ENCODE measurements at places on chromosomes 11 and 22.
A peak's percentile ranks its signal among the peaks of the same experiment; 100 is the strongest.

DNA sequence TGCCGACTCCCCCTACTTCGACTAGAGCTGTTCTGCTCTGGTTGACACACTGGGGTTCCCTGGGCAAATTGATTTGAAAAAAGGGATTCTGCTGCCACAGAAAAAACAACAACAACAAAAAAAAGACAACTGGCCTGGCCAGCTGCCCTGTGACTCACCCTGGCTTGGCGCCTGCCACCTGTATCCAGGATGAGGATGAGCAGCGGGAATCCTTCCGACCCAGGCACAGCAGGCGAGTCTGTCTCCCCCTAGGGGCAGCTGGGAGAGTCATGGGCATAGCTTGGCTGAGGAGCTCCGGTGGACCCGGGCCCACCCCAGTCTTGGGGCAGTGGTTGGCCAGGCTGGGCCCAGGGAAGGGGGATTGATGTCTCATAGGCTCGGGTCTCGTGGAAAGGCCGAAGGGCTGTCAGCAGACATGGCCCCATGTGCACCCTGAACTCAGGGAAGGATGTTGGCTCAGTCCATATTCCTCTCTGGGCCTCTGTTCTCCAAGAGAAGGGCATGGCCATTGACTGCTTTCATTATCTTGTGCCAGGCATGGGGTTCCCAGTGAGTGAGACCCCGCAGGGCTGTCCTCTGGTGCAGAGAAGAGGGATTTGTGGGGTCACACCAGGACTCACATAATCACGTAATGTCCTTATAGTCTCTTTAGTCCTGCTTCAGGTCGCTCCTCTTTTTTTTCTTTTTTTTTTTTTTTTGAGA lies 10.4 kb upstream of the SUN2 start:
- DNase-seq: peak; percentile 51

DNA sequence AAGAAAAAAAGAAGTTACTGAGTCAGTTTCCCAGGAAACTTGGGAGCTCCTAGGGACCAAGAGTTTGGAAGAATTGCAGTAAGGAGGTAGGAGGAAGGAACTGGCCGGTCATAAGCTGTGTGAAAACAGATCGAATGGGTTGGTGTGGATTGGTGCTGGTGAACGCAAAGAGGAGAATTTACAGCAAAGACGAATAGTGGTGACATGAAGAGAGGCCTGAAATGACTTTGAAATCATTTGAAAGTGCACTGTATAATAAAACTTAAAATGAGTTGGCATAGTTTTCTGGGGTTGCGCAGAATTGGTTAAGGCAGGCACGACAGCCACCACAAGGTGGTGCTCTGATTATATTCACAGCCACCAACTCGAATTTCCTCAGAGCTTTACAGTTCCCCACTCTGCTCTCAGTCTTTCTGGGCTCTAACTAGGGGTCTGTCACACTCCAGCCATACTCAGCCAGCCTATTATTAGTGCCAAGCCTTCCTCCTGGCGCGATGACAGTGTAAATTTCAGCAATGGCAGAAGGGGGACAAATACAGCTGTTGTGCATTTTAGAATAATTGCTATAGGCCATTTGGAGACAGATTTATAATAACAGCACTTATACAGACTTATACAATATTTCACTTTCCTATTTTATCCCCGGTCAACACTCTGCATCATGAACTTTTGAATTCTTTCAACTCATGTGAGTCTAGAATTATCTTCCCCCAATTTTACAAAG lies 8.3 kb upstream of the HTR3B start:
- DNase-seq: peak; percentile 36

- no peak for DNase-seq
Observed at GRCh38 chr11:99614352-99614751, 593.6 kb downstream of the CNTN5 start.

DNA sequence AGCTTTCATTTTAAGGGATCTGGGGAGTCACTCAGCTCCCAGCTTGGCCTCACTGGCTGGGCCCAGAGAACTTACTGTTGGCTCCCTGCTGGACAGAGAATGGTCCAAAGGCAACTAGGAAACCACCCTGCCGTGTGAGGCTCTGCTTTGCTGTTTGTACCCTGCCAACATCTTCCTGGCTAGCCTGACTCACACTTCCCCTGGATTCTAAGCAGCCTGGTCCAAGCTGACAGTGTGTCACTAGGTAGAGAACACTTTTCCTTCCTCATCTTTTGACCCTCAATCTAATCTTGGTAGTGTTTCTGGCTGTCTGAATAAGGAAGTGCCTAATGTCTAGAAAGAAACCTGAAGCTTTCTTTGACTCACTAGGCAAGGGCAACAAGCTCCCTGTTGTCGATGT lies 76.7 kb downstream of the FAR1 start:
- DNase-seq: no peak

DNA sequence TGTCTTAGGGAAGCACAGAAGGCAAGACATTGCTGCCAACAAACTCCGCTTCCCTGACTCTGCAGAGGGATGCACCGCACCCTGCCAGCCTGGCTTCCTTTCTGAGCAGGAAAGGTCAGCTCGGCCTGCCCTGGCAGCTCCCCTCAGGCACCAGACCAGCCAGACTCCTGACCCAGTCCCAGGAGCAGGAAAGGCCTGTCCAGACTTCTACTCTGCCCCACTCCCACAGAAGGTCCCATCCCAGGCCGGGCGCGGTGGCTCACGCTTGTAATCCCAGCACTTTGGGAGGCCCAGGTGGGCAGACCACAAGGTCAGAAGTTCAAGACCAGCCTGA lies 17.7 kb downstream of the ARRB1 start:
- DNase-seq: no peak

DNA sequence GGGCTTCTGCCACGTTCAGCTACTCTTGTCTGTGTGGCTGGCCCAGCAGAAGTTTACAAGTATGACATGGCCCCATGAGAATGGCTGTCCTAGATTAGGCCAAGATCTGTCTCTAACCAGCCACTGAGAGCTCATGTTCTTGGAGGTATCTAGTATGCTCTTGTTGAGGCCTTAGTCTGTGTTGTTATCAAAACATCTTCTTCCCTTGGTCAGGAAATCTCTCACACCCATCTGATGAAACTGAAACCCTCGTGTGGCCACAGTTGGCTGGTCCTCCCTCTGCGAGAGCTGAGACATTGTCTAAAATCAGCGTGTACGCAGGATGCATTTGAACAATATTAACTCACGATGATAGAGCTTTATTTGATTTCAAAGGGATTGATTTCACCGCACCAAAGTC lies 109.0 kb upstream of the NNMT start:
- DNase-seq: no peak

- DNase-seq: no peak
Observed at GRCh38 chr11:18071098-18071705, 25.1 kb upstream of the TPH1 start.

DNA sequence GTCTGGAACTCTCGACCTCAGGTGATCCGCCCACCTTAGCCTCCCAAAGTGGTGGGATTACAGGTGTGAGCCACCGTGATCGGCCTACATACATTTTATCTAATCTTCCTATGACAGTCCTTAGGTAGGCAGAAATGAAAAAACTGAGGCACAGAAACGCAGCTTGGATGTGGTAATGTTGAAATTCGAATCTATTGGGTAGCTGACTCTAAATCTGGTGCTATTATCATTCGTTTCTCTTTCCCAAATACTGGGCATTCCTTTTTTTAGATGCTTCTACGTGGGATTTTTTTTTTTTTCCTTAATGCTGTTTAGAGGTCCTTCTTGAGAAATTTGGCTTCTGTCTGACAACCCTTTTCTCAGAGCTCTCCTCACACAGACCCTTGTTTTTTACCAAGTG lies 41.5 kb downstream of the FCHSD2 start:
- no peak for DNase-seq

- peak; percentile 72 for DNase-seq
Observed at GRCh38 chr11:125141686-125142535, 22.6 kb upstream of the PKNOX2 start.

DNA sequence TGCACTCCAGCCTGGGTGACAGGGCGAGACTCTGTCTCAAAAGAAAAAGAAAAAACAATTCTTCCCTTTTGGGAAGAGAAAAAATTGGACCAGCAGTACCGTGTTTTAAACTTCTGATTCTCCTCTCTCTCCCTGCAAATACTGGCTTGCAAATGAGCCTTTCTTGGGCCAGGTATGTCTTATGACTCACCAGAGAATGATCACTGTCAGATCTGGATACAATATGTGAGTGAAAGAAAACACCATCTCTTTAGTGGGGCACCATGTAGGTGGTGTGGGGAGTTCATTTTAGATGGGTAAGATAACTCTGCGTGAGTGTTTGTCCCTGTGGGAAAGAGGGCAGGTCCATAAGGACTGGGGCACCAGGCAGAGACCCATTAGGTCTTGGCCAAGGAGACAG lies 2.4 kb upstream of the SCGB2A2 start:
- no peak for DNase-seq

DNA sequence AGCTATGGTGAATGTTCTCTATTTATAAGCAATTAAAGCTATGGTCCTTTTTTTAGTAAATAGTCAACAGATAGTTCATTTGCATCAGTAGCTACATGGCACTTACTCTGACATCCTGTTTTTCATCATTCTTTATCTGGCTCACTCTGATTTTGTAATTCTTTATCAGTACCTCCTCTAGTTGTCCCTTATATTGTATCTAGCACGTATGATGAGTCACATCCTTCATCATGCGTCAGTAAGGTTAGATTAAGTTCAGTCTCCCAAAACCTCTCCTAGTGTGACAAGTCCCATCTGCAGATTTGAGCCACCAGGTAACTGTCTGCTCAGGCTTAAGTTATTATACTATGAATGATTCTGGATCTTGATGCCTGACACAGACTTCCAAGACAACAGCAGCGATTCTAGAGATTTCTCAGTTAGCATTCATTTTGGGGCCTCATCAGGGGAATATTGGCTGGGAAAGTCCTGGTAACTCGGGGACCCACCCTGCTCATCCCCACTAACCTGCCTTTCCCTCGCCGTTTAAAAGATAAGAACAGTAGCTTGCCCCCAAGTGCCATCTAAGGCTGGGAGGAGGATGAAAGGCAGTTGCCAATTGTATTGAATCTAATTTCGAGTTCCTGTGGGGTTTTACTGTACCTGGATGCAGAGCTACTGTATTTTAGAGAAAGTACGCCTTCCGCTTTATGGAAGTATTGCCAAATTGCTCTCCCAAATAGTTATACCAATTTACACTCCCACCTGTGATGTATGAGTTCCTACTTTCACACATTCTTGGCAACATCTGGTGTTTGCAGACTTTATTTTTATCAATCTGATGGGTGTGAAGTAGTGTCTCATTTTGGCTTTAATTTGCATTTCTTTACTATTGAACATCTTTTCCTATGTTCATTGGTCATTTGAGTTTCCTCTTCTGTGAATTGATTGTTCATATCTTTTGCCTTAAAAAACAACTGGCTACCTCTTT lies 55.9 kb downstream of the ZC3H12C start:
- no peak for DNase-seq

GRCh38 chr11:75240311-75241035 lies at the start of gene TPBGL:
TPBGL (plus strand) TSS chr11:75240774; CDS start chr11:75241050, 276 bp downstream.
- peak; percentile 28 for DNase-seq

- DNase-seq: peak; percentile 50
Observed at GRCh38 chr22:45336971-45337431, 27.3 kb downstream of the FAM118A start.

- DNase-seq: no peak
Observed at GRCh38 chr11:128196235-128196634, 391.1 kb downstream of the ETS1 start.

DNA sequence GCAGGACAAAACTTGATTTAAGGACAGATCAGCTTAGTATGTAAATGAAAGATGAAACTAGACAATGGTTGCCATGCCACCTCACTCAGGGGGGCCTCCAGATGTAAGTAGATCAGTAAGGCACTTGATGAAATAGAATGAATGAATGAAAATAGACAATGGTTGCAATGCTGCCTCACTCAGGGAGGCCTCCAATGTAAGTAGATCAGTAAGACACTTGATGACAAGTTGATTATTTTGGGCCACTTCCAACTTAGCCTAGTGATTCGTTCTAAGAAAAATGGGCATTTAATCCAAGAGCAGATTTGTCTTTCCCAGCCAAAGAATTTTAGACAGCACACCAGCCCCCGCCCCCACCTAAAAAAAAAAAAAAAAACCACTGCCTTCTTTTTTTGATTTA lies 19.2 kb upstream of the SLC5A12 start:
- DNase-seq: no peak

- no peak for DNase-seq
Observed at GRCh38 chr11:17129003-17129402, 51.5 kb upstream of the RPS13 start.

- no peak for DNase-seq
Observed at GRCh38 chr11:120215634-120216033, 4.8 kb downstream of the OAF start.

- DNase-seq: no peak
Observed at GRCh38 chr22:38338772-38339379, 21.6 kb upstream of the CSNK1E start.

- DNase-seq: no peak
Observed at GRCh38 chr11:75557666-75558494, 4.2 kb upstream of the SERPINH1 start.

Data from activated T-cell treated with anti-CD3 and anti-CD28 coated beads, Interleukin-2, amount 50 U/mL, for 1 hour (primary cell).